Fibroblast of villous mesenchyme (primary cell): ENCODE measurements at places on chromosomes 4 and X. TPM values are rescaled to one million over a fixed set of nuclear protein-coding genes. Genes with fewer than 3 reads are reported as not detected.

Gene ERAS
- total RNA-seq, result not detected in 2 replicates

Gene TLL1
- 2.6 and 19.0 TPM in 2 replicates for total RNA-seq

Gene FAM241A
- total RNA-seq, result 1.3 and 1.6 TPM in 2 replicates

Gene NCAPG
- 17.4 and 32.8 TPM in 2 replicates for total RNA-seq

Gene CTAG1B
- not detected in 2 replicates for total RNA-seq

Gene PDGFRA
- total RNA-seq, result 208 and 295 TPM in 2 replicates

Gene LINC00632
- 5.2 and 7.4 TPM in 2 replicates for total RNA-seq

Gene SHROOM4
- total RNA-seq, result 0.43 and 0.97 TPM in 2 replicates

Gene XAGE1A
- 0.32 TPM in 1 of 2 replicates, not detected in the other for total RNA-seq

Gene FREM3
- not detected in 2 replicates for total RNA-seq

Gene NPY2R
- total RNA-seq, result not detected in 2 replicates

Gene CCDC160
- 0.43 TPM in 1 of 2 replicates, not detected in the other for total RNA-seq

Gene SLC26A1
- under 0.01 and 0.32 TPM in 2 replicates for total RNA-seq

Gene ARMCX6
- total RNA-seq, result 26.1 and 38.4 TPM in 2 replicates

Gene CFP
- total RNA-seq, result under 0.01 and 0.32 TPM in 2 replicates

Gene SLC7A11
- total RNA-seq, result 74.1 and 94.1 TPM in 2 replicates

Gene XK
- 0.64 and 0.86 TPM in 2 replicates for total RNA-seq

Gene DNASE1L1
- 45.4 and 53.5 TPM in 2 replicates for total RNA-seq
